Hematopoietic multipotent progenitor cell treated with erythropoietin and hydrocortisone succinate and interleukin-3 and kit ligand, for 15 days (in vitro differentiated cells): ENCODE measurements at places on chromosomes 7 and 10.

DNA sequence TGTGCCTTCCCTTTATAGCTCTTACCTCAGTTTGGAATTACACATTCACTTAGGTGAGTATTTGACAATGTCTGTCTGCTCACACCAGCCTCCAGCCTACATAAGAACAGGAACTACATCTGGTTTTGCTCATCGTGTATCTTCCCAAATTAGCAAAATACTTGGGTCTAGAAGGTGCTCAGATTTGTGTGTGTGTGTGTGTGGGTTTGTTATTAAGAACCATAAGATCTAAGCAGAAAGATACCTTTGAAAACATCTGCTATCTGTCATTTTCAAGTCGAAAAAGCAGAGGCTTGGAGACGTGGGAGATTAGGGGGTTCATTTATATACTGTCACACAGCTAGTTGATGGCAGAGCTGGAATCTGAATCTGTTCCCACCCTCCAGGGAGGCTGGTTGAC, 14.8 kb upstream of the LAMB4 start:
- DNase-seq = no peak

DNA sequence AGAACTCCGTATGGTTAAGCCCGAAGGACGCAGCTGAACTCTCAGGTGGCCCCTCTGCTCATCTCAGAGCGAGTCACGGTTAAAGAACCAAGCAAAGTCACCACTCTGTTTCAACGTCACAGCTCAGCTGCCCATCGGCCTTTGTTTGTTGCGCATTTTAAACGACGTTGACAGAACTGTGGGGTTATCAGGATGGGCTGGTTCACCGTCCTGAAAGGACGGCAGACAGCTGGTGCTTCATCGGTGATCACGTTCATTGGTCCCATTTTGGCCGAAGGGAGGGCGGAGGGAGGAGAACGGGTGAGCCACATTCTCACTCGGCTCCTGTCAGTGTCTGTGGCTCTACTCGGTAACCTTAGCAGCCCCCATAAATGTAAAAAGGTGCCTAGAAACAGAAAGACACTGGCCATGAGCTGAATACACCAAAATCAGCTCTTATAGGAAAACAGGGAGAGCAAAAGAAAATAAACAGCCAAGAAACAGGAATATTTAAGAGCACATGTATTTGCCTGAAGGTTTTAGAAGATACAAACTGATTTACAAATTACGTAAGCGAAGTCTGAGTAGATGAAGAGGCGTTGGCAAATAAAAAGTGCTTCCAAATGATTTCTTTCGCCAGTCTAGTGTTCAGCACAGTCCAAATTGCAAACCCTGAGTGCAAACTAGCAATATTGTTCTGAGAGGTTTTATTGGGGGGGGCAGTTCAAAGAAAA, 8.4 kb downstream of the PRKAG2 start:
- DNase-seq = no peak

DNA sequence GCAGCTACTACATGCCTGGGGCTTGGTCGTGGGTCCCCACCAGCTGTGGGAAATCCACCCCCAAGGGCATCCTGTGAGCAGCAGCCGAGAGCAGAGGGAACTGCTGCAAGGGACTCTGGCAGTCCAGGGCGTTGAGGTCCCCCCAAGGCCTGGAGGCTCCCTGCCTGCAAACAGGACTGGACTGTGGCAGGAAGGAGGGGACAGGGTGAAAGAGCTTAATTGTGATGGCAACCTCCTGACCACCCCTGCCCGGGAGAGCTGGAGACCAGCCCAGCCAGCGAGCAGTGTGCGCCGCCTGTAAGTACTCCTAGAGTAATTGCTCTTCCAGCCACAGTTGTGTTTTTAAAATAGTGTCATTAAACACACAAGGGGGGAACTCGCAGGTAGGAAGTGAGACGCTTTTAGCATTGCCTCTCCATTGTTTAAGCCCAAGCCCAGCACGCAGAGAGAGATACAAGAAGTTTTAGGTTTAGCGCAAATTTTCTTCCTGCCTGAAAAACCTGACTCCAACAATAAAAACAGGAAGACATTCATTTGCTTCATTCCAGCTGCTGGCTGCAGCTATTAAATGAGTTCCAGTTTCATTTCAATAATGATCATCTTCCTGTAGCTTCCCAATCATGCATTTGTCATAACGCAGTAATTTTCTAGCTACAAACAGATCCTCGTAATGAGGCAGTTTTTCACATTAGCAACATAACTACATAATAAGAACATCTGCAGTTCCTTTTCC, 111.1 kb downstream of the EBF3 start:
- no peak for DNase-seq

DNA sequence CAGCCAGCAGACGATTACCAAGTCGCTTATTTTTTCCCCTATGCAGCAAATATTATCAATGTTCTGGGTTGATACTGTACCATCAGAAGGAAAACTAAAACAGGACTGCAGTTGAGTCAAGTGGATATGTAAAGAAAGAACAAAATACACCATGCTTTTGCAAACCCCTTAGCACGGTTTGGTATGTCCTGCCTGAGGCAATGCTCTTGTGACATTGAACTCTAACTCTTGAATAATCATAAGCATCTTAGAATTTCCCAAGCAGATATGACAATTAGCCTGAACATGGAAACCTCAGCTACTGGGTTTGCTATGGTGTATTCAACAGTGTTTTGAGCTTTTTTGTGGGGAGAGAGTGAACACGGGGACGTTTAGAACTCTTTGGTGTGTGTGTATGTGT, 107.4 kb downstream of the ETV1 start:
- DNase-seq = no peak

DNA sequence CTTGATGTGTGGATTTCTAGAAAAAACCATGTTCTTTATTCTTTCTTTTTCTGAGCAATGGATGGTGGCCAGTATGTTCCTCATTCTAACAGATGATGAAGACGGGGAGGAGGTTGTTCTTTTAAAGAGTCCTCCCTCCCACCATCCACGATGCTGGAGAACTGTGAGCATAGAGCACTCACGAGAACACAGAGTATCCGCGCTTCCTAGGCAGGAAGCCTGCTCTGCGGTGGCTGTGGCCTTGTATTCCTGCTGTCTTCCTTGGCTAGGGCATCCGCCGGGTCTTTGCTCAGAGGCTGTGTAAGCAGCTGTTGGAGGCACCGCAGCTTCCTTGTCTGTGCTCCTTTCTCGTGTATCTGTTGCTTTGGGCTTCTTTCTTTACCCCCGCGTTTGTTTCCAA, 214.2 kb downstream of the CCDC3 start:
- no peak for DNase-seq

GRCh38 chr7:79507131-79507530, 53.7 kb upstream of the MAGI2 start:
- no peak for DNase-seq

- DNase-seq = no peak
Measured at GRCh38 chr10:79132681-79133381, 64.1 kb downstream of the ZMIZ1 start.
